ENCODE measurements at places on chromosomes 16 and 17.

DNA sequence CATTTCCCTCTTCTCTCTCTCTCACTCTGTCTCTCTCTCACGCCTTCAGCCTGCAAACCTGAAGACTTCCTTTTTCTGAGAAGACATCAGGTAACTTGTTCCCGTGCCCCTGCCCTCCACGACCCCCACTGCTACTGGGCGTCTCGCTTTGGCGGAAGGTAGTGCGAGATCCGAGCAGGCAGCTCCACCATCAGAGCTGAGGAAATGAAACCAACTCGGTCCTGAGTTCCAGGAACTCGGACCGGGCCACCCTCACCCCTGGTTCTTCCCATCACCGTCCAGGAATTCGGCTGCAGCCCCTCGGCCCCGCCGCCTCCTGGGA is 585 bp downstream of the MLKL start:
- no peak for DNase-seq

DNA sequence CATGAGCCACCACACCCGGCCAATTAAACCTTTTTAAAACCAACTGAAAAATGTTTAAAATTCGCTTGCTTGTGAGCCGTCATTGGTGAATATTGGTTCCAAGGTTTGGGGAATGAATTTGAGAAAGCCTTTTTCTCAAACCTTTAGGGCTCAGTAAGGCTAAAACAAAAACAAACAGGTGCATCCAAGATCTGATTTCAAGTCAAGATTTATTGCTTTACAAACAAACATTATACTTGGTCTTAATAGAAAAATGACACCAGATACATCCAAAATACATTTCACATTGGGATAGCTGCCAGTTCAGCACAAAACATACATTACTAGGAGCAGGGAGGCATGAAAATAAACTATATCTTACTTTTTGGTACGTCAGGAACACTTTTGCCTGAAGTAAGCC is 5.4 kb downstream of the C17orf58 start:
- no peak for DNase-seq

DNA sequence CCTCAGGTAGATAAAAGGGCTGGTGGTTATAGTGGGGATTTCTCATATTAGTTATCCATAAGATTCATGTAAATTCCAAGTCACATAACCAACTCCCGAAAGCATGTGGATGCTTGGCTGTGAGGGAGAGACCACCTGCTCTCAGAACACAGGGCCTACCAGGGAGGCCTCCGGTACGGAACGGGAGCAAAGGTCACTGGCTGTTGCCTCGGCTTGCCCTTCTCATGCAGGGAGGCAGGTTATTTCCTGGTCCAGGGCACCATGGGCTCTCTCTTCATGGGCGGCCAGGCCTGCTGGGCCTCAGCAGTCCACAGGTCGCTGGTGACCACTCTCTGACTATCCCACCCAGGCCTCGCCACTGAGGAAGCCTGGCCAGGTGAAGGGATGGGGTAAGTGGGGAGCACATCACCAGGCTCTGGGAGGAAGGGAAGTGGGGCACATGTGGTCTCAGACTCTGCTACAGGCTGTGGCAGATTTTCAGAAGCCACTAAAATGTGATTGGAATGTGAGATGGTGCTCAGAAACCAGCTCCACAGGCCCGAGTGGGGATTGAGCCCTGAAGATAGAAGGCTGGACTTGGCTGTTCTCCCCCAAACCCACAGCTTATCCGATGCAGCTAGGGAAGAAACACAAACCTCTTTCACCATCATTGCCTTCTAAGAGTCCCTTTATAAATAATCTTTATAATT is 45.4 kb downstream of the HNF1B start:
- DNase-seq: no peak

DNA sequence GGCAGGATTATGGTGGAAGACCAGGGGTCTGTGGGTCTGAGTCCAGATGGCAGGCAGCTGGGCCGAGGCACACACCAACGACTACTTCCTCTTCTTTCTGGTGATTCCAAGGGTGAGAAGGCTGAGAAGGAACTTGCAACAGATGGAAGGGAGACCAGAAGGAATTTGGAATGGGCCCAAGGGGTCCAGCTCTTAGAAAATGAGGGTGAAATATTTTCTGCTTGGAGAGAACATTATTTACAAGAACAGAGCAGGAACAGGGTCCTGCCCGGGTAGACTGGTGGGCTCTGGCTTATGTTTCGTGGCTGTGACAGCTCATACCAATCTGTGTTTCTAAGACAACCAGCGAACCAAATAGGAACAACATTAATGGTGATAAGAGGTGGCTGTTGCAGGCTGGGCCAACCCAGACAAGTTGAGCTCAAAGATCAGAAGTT is 36.6 kb downstream of the CCDC42 start:
- DNase-seq: no peak

DNA sequence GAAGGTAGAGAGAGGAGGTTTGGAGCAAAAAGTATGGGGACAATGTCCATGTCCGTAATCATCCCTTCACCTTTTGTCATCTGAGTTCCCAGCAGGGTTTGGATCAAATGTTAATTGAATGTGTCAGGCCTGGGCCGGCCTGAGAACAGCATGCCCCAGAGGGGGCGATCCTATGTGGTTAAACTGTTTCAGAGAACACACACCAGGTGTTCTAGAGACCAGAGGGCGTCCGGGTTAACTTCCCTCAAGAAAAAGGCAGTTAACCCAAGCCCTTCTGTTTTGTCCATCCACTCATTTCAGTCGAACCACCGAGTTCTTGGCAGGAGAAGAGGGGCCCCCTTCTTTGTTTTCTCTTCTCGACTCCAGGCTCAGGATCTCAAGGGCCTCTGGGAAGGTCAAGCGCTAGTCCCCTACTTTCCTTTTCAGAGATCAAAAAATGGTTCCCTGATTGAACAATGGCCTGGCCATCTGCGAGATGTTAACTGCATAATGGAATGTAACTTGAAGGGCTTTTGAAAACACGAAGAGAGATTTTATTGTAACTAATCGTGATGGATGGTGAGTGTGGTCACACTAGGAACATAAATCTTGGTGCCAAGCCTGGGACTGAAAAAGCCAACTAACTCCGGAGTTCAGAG is 142.5 kb downstream of the IRX3 start:
- no peak for DNase-seq

GRCh38 chr16:50457979-50458491 is 89.2 kb upstream of the BRD7 start:
- DNase-seq: no peak

DNA sequence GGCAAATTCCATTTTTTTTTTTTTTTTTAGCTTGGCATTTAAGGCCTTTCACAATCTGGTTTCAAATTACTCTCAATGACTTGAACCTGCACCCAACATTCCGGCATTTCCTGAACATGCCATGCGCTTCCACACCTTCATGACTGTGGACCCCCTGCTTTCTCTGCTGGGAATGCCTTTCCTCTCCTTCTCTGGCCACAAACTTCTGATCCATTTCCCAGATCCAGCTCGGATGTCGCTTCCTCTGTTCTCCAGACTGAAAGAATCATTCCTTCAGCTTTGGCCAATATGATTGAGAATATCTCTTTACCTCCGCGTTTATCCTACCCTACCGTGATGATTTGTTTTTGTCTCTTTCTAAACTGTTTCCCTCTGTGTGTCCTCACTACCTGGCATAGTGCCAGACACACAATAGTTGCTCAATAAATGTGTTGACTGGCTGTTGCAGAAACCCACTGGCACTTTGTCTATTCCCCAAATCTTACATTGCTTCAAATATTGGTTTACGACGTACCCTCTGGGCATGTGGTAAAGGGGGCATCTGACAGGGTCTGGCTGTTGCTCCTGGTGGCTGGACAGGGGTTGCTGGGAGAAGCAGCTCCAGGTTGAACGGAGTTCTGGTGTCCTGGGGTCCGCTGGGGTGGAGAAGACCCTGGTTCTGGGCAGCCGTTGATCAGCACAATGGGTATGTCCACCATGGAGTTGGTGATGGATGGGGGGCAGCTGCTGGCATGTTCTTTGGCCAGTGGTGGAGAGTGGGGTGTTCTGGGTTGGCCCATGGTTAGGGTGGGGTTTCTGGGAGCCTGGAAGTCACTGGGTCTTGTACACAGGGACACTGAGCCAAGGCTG is 14.7 kb downstream of the TNS4 start:
- no peak for DNase-seq

- DNase-seq: no peak
Measured at GRCh38 chr17:49349541-49349940, 12.5 kb downstream of the ZNF652 start.

DNA sequence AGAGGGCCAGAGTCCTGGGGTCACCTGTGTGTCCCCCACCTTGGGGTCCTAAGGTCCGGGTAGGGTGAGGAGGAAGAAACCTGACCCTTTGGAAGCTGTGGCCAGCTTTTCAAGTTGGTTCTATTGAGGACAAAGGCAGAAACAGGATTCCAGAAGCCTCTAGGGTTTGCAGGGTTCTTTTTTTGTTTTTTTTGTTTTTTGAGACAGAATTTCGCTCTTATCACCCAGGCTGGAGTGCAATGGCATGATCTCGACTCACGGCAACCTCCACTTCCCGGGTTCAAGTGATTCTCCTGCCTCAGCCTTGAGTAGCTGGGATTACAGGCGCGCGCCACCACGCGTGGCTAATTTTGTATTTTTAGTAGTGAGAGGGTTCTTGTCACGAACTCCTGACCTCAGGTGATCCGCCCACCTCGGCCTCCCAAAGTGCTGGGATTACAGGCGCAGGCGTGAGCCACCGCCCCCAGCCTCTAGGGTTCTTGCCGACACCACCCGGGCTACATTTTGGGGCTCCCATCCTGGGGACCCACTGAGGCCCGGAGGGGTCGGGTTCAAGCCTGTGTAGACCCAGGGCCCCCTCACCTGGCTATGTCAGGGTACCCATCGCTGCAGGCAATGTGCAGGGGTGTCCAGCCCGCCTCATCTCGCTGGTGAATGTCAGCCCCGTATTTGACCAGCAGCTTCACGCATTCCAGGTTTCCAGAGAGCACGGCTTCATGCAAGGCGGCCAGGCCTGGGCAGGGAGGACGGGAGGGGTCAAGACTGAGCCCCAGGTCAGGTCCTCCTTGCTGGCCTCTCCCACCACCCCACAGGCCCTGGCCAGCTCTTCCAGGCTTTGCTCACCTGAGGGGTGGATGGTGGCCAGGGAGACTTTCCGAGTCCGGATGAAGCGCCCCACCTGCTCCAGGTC is 674 bp downstream of the PPP1R27 start:
- no peak for DNase-seq

DNA sequence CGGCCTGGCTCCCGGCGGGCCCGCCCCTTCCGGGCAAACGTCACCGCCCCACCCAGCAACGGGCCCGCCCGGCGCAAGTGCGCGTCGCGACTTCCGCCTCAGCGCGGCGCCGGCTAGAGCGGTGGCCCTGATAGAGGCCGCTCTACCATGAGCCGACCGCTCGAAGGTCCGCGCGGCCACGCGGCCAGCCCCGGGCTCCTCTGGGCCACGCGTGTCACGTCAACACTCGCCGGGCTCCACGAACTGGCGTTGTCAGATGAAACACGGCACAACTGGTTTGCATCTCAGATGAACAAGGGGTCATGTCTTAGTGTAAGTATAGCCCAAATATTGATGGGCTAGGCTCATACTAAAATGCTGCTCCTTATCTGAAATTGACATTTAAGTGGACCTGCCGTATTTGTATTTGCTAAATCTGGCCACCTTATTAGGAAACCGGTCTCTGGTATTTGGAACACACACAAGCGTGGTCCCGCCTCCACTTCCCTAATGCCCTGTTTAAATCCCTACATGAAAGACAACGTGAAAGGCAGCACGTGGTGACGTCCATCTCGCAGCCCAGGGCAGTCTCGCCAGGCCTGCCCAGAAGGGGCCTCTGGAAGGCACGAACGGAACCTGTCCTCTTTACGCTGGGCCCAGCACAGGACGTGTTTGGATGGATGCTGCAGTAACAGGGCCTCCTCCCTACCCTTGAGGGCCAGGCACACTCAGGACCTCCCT is at the start of gene ZNF598:
ZNF598 (minus strand) TSS at position 31 of the 720 bp plus-strand sequence.
- DNase-seq: peak; percentile 77

DNA sequence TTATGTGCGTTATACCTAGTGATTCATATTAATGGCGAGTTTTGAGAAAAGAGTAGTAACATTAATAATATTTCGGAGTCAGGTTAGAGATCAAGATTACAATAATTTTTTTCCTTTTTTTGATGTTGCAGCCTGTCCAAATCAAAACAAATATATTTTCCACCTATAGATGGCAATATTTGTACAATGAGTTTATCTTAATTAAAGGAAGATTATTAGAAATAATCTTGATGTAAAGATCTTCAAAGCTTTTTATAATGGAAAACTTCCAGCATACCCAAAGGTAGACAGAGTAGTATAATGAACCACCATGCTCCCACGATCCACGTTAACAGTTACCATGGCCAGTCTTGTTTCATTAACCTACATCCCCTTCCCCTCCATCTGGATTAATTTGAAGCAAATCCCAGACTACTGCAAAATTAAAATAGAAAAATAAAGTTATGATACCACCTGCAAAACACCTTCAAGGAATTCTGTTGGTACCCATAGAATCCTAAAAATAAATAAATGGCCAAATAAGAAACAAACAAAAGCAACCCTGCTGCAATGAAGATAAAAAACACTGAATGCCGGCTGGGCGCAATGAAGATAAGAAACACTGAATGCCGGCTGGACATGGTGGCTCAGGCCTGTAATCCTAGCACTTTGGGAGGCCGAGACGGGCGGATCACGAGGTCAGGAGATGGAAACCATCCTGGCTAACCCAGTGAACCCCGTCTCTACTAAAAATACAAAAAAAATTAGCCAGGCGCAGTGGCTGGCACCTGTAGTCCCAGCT is 46.5 kb upstream of the GINS3 start:
- DNase-seq: peak; percentile 18

DNA sequence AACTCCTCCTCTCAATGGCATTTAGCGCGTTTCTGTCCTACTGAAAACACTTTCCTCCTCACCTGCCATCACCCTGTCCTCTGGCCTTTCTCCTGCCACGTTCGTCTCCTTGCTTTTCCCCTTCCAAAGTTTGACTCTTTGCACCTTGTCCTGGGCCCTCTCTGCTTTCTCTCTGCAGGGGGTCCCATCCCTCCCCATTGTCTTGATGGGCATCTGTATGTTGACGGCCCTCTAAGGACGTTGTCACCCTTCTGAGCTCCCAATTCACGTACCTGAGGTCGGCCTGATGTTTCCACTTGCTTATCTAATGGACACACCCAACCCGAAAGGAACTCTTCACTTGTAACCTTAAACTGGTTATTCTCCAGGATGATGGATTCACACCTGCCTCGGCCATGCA is 170.4 kb downstream of the WSCD1 start:
- DNase-seq: no peak

- DNase-seq: no peak
Measured at GRCh38 chr16:54813778-54814177, 116.9 kb upstream of the IRX5 start.

DNA sequence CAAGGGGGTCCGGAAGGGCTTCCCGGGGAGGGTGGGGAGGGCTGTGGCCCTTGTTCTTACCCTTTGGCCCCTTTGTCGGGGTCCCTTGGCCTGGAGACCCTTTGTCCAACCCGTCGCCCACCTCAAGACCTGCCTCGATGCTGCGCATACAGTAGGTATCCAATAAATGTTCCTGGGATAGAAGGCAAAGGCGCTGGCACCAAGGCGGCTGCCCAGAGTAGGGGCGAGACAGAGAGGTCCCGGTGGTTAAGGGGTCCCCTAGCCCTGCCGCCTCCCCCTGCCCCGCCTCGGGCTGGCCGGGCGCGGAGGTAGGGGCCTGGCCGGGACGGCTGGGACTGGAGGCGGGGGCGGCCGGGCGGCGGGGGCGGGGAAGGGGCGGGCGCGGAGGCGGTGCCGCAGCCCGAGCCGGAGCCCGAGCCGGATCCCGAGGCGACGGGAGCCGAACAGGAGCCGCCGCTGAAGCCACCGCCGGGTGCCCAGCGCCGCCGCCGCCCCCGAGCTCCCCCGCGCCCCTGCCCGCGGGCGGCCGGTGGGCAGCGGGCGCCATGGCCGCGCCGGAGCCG is at the start of gene NHERF2:
NHERF2 (plus strand) TSS at position 442 of the 563 bp plus-strand sequence; CDS start at position 546, 104 bp downstream.
- DNase-seq: no peak

GRCh38 chr17:67353161-67353560 is 13.2 kb downstream of the PSMD12 start:
- no peak for DNase-seq
